ENCODE measurements at places on chromosomes 7 and 10.

DNA sequence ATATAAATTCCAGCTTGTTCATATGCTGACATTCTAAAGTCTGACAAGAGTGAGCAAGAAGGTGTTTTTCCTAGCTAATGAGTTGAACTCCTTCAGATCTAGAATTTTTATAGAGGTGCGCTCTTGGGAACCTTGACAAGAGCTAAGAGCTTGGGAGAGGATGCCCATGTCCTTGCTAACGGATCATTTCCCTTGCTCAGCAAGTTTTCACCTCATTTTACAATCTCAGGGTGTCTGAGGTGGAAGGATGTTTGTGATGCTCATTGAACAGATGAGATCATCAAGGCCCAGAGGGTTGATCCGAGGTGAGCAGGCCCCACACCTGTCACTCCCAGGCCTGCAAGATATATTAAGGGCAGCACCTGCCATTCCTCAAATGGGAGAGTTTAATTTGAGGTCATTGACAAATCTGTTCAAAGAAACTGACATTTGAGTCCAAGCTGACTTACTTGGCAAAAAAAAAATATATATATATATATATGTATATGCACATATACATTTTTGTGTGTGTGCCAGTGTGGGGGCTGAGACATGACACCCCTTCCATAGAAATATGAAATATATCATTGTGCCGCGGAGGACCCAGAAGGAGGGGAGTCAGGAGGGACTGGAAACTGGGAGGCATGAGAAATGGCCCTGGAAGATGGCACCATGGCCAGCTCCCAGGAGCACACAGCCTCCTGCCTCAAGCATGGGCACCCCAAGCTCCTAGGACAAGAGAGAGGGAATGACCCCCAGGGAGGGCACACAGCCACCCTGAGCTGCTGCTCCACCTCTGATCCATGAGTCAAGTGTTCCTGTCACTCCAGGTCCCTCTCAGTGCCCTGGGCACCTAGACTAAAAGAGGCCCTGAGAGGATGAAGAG, 17.3 kb upstream of the TMEM72 start:
- DNase-seq: no peak

DNA sequence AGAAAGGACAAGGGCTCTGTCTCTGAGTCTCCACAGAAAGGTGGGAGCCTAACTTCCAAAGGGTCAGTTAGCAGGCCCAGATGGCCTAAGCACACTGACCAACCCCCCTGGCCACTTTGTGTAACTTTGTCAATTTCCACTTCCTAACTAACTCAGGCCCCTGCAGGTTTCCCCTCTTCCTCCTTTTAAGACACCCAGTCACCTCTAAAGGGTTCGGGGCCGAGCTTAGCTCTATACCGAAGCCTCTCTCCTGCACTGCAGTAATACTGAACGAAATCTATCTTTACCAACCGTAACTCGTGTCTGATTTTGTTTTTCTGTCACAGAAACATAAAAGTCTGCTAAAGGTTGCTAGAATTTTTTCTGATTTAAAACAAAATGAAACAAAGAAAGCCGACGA, 44.4 kb downstream of the CCDC3 start:
- no peak for DNase-seq

DNA sequence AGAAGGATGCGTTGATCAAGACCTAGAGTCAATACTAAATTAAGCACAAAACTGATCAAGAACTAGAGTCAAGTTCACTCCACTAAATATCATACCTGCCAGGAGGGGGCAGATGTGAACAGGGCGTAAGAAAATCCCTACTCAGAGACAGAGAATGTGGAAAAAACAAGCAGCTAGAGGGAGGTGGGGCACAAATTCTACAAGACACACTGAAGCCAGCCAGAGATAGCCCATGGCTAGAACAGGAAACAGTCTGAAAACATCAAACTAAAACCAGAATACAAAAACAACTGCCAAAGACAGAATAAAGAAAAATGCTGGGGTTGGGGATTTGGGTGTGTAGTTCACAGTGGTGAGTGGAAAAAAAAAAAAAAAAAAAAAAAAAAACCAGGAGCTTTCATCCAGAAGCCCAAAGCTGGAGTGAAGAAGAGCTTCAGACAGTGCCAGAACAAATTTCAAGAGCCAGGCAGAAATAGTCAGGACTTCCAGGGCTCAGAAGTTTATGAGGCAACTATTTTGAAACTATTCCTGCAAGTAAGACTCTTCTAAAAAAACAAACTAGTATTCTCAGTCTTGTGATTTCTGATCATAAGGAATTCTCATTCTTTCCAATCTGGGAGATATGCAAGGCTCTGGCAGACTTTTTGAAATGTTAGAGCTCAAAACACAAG, 118.3 kb downstream of the CCDC71L start:
- DNase-seq: peak; percentile 70

- peak; percentile 57 for DNase-seq
Observed at GRCh38 chr7:2508327-2509215, 11.0 kb upstream of the LFNG start.

GRCh38 chr10:13586676-13587355, at the start of gene PRPF18:
Gene PRPF18 (plus strand): TSS chr10:13586965. CDS start chr10:13587087, 122 bp downstream.
- peak; percentile 89 for DNase-seq

DNA sequence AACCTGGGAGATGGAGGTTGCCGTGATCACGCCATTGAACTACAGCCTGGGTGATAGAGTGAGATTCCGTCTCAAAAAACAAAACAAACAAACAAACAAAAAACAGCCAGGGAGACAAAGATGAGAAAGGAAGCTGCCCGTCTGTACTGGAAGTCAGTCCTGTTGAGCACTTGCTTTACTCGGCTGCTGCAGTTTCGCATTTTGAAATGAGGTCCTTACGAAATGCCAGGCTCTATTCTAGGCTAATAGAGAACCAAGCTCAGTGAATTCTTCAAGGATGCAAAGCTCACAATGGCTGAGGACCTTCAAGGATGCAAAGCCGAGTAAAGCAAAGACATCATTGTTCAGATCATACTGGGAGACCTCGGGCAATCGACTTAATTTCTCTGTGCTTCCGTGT, 333.3 kb downstream of the CALN1 start:
- DNase-seq: no peak

DNA sequence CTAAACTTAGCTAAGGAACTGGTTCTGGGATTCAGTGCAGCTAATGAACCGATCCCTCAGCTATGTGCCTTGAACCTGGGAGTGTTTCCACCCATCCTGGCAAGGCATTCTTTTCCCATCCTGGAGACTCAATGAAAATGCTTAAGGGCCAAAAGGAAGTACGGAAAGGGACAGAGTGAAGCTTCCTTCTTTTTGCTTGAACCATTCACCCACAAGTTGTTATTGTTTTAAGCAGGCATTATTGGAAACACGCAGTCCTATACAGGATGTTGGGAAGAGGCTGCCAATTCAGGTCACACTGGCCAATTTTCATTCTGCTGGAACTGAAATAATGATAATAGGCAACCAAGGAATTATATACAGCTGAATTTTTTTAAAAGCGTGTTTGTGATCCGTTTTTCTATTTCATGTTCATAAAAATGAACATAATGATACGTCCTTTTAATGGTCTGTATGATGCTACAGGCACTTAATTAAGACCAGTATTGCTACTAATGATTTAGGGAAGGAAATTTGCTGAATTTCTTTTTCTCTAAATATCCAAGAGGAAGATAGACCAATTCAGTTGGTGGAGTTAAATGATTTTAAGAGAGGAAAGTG, 57.8 kb upstream of the FZD1 start:
- no peak for DNase-seq

DNA sequence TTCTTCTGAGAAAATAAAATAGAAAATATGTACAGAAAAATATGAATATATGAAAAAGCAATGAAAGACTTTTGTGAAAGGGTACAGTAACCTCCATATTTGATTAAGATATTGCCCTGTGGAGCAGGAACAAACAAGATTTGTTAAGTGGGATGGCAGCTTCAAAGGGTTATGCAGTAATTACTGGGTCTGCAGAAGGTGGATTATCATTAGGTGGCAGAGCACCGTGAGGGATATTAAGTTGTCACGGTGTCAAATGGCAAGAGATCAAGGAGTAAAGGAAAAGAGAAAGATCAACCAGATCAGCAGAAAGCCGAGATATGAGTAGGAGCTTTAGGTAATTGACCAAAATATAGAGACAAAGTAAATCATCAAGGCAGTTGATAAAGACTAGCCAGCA, 44.1 kb downstream of the DGKB start:
- DNase-seq: no peak

GRCh38 chr7:95322854-95323253, 1.5 kb downstream of the PON1 start:
- DNase-seq: no peak

DNA sequence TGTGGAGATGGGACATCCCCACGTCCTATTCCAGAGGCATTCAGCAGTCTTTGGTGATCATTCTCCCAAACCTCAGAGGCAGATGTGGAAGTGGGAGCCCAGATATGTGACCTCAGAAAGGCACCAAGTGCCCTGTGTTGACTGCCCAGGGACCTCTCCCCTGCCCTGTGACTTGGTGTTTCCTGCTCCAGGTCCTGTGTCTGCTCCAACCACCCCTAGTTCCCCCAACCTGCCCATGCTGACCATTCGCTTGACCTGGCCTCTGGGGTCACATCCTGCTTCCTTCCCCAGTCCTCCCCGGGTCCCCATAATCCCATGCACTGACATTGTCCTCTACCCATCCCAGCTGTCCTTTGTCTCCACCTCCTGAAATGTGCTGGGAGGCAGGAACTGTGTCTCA, 7.6 kb downstream of the CYP26A1 start:
- DNase-seq: no peak

GRCh38 chr10:75407224-75407712, 5.7 kb upstream of the ZNF503 start:
- DNase-seq: no peak

DNA sequence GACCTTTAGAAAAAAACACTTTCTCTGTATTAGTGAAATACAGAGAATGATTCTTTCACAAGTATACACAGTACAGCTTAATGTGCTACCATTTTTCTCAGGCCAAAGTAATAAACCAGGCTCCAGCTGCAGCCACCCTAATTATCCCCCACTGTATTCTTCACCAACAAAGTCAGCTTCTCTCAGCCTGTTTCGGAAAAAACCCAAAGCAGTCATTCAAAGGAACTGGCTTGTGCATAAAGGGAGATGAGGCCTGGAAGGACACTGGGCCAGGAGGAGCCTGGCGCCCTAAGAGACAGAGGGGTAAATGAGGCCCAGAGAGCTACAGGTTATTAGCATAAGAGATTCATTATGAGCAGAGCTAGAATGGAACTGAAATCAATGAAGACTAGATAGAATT, 9.2 kb downstream of the USP54 start:
- DNase-seq: no peak

DNA sequence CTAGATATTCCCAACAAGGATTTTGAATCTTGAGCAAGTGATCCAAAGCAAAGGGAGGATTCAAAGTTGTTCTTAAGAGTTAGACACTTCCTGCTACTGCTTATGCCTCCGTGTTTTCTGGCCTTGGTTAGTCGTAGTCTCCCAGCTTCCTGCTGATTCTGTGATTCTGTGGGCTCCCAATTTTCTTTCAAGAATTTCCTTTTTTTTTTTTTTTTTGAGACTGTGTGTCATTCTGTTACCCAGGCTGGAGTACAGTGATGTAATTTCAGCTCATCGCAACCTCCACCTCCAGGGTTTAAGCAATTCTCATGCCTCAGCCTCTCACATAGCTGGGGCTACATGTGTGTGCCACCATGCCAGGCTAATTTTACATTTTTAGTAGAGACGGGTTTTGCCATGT, 4.4 kb upstream of the ITGB8 start:
- no peak for DNase-seq

DNA sequence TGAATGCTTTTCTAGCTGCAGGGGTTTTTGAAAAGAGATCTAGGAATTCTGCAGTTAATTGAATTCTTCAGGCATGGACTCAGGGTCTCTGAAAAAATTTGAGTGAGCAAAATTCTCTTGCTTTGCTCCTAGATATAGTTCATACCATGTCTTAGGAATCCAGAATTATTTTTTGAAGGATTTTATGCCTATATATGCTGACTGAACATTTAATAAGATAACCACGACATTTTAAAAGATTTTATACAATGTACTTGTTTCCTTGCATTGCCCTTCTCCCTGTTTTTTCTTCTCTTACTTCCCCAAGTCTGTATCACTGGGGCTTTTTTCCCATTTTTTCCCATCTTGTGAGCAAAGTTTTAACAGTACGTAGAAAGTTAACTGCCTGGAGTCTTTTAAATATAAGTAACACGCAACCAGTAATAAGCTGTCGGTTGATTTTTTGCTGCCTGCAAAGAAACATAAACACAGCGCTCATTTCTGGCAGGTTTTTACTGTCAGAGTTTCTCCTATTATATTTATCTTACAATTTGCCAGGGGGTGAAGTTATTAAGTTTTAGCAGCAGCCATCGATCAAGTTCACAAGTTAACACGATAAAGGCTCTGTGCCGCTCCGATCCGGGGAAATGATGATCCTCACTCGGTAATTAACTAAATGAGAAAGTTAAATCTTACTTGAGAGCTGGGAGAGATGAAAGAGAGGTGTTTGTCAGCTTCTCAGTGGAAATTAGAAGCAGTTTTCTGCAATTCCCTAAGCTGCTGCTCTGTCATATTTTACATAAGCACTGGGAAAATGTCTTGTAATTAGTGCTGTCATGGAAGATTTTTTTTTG, 81.0 kb downstream of the POLL start:
- DNase-seq: no peak

- DNase-seq: no peak
Observed at GRCh38 chr7:71313553-71313952, 181.6 kb downstream of the GALNT17 start.

GRCh38 chr10:124698545-124699469, 45.4 kb downstream of the FAM53B start:
- DNase-seq: no peak

DNA sequence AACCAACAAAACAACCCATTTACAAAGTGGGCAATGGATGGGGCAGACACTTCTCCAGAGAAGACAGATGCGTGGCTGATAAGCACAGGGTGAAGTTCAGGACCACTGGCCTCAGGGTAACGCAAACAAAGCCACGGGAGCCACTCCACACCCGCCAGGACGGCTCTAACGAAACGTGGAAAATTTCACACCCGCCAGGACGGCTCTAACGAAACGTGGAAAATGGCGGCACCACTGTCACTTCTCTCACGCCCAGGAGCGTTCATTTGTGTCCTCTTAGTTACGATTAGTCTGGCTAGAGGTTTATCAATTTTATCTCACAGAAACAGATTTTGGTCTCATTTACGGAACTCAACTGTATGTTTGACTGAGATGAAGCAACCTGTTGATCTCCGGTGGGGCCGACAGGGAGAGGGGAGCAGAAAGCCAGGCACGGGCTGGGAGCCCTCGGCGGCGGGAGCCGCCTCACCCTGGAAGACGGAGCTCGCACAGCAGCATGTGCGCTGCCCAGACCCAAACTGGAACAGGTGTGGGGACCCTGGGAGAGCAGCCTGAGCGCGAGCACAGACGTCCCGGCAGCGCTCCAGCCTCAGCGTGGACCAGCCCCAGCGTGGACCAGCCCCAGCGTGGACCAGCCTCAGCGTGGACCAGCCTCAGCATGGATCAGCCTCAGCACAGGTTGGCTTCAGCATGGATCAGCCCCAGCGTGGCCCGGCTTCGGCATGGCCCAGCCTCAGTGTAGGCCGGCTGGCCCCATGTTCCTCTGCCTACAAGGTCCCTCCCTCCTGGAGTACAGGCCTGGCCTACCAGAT, 243.5 kb downstream of the MAD1L1 start:
- DNase-seq: no peak

- peak; percentile 10 for DNase-seq
Observed at GRCh38 chr7:26989897-26990670, 105.7 kb downstream of the HOXA1 start.

- DNase-seq: no peak
Observed at GRCh38 chr10:29112827-29113615, 175.8 kb upstream of the LYZL1 start.

- no peak for DNase-seq
Observed at GRCh38 chr10:1605121-1605520, 132.2 kb downstream of the ADARB2 start.
